Renal cortex interstitium (tissue), 15 donors: ENCODE measurements at places on chromosomes 2 and 18.

GRCh38 chr18:51637881-51638280 is 440.4 kb upstream of the MEX3C start:
- DNase-seq: no peak

DNA sequence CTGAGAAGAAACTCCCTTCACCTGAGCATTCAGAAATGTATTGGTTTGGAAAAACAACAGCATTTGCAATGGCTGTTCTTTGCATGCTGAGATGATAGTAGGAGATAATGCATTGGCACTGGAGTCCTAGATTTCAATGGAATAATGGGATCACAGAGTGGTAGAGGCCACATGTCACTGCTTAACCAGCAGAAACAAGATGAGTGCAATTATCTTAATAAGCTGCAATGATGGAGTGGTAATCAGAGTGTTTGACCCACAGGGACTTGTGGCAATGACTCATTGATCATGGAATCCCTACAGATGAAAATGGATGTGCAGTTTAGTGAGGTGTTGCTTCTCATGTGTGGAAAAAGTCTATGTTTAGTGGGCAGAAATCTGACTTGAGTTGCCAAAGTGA is 218.8 kb upstream of the ZEB2 start:
- no peak for DNase-seq

DNA sequence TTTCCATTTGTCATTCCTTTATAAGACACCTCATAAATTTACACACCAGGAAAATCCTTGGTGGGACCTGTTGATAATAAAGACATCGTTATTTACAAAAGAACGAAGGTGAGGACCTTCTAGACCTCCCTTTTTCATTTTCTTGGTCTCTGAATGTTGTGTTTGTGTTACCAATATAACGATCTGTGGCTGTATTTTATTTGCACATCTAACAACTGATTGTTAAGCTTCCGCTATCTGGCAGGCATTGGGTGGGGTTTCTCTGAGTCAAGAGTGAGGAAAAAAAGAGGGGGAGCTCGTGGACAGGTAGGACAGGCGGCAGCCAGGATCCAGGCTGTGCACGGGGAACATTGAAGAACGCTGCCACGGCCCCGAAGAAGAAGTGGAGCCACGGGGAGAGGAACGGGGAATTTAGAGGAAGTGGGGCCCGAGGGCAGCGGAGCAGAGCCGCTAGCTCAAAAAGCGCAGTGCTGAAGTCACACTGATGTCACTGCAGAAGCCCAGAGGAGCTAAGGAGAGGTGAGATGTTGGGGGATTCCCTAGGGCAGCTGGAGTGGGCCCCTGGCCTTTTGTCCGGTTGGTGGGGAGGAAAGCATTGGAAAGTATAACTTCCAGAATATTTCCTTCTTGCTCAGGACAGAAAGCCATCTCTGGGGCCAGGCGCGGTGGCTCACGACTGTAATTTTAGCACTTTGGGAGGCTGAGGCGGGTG is 20.9 kb upstream of the DNMT3A start:
- DNase-seq: no peak

- no peak for DNase-seq
These were observed 670.7 kb downstream of the ERBB4 start for GRCh38 chr2:211867845-211868451.

DNA sequence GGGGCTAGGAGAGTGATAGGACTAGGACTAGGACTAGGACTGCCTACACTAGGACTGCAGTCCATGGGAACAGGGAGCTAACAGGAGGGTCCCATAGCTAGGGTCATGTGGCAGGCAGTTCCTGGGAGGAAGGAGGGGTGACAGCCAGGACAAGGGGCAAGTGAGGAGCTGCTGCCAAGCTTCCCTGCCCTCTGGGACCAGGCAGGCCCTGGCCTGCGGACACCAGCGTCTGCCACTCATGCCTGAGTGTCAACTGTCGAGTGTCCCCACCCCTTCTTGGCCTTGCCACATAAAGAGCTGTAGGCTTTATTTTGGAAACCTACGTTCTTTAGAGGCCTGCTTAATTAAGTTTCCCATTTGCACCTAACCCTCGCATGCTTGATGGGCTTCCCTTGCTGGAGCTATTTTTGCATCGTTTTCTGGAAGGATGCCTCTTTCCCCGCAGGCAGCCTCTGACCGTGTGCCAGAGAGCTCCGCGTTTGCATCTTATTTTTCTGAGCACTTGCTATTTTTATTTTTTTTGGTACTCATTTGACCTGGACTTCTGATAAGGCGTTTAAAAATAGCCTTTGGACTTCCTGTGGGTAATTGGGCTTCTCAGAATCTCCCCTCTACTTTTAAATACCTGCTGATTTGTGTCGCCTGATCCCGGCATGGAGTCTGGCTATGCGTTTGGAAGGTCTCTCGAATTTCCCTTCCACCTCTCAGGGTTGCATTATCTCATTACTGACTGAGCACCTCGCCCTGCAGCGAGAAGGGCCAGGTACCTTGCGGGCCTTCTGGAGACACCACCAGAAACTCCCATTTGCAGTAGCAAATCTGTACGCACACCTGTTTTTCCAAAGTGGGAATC is 66.4 kb downstream of the SH3RF3 start:
- DNase-seq: no peak

GRCh38 chr2:234823196-234823876 is 128.5 kb upstream of the SH3BP4 start:
- DNase-seq: no peak

DNA sequence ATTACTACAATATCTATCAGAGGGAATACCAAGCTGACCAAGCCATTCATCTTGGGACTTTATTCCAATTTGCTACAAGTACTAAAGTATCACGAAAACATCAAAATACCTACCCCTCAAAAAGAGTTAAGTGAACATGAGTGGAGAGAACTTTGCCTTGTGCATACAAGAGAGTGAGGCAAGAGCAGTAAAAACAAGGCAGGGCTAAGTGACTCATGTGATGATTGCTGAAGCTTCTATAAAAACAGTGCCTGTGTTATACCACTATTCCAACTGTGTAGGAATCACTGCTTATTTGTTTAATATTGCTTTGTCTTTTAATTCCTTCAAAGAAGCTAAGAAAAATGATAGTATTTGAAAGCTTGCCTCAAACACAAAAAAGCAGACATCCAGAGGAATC is 61.2 kb downstream of the FARSB start:
- no peak for DNase-seq

DNA sequence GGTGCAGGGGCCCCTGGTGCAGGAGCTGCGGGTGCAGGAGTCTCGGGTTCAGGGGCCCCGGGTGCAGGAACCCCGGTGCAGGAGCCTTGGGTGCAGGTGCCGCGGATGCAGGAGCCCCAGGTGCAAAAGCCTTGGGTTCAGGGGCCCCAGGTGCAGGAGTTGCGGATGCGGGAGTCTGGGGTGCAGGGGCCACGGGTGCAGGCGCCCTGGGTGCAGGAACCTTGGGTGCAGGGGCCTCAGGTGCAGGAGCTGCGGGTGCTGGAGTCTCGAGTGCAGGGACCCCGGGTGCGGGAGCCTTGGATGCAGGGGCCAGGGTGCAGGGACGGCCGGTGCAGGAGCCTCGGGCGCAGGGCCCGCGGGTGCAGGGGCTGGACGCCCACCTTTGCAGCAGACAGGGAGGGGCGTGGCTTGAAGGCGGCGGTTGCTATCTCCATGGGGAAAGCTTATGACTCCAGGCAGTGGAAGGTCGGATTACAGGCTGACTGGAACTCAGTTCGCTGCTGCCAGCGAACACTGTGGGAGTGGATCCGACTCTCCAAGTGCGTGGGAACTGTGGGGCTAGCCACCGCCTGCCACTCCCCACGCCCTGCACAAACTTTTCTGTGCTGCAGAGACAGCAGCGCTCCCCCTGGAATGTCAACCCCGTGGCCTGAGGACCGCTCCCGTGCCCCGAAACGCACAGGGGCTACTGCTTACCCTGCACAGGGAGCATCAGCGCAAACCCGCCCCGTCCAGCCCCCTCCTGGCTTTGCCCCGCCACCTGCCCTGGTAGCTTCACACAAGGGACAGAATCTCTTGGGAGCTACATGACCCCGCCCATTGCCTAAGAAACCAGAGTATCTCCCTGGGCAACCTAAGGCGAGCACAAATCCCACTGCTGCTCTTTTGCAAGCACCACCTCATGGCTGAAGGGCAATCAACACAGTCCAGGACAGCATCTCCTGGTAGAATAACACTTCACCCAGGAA is 40.3 kb downstream of the COPS9 start:
- no peak for DNase-seq
